ENCODE measurements at places on chromosomes 5 and 9.

GRCh38 chr9:72874344-72874743, 78.5 kb downstream of the ALDH1A1 start:
- DNase-seq = no peak

DNA sequence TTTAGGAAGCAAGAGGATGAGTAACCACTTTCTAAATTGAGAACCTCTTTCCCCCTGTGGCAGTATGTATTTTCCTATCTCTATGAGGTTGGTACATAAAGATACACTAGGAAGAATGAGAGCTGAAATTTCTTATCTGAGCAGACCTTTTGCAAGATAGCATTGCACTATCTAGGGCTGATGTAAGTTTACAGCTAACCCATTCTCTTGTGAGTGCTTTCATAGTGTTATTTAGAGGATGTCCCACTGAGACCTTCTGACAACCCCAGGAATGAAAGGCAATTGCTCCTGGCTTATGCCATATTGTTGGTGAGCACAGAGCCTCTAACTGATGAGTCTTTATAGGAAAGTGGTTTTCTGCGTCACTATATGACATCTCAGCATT, 1209.3 kb upstream of the CDH6 start:
- no peak for DNase-seq

DNA sequence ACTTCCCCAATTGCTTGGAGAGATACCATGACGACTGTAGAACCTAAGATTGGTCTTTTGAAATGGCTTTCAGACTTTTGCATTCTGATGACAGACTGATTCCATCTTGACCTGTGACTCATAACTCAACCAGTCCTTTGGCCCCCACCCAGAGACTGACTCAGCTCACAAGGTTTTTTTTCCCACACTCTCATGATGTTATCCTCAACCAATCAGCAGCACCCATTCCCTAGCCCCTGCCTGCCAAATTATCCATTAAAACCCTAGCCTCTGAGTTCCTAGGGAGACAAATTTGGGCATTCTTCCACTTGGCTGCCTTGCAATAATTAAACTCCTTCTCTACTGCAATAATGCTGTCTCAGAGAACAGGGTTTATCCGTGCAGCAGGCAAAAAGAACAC, 1263.3 kb upstream of the CDH9 start:
- no peak for DNase-seq

DNA sequence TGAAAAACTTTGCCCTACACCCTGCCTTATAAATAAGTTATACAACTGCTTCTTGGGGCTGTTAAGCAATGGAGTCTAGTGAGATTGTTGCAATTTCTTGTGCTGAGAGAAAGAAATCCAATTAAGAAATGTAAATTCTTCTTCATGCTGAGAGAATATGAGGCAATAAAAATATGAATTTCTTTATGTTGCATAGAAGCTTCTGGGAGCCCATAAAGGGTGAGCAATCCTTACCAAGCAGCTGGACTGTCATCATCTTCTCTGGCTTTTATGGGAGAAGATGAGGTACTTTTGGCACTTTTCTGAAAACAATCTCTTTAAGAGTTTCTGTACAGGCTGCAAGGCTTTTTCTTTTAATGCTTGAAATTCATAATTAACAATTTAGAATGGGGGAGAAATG, 204.3 kb downstream of the DMRTA1 start:
- DNase-seq = no peak

- DNase-seq = no peak
Measured at GRCh38 chr5:474840-475661, 32.1 kb downstream of the EXOC3 start.

GRCh38 chr9:110932863-110933262, 105.4 kb downstream of the LPAR1 start:
- DNase-seq = no peak

All from T follicular helper cell (primary cell).